ENCODE measurements at places on chromosomes 3 and 15. TPM values are rescaled to one million over a fixed set of nuclear protein-coding genes. Genes with fewer than 3 reads are reported as not detected.

DNA sequence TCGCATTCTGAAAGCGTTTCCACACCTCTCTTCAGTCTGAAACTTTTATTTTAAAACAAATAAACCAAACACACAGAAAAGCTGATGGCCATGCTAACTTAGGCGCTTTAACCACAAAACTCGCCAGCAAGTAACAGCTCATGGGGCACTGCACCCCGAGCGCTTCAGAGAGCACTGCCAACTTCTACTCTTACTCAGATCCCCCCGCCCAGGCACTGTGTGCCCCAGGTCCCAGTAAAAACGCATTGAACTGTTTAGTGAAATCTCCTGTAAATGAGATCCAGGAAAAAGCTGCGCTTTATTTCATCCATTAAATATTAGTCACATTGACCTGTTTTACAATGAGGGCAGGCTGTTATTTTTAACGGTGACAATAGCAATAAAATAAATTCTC, 99.7 kb downstream of the LRIG1 start:
- DNase-seq: no peak

GRCh38 chr3:98504539-98504938, 7.1 kb downstream of the OR5K2 start:
- no peak for DNase-seq

- DNase-seq: no peak
Measured at GRCh38 chr3:196524527-196524926, 9.4 kb upstream of the SMCO1 start.

DNA sequence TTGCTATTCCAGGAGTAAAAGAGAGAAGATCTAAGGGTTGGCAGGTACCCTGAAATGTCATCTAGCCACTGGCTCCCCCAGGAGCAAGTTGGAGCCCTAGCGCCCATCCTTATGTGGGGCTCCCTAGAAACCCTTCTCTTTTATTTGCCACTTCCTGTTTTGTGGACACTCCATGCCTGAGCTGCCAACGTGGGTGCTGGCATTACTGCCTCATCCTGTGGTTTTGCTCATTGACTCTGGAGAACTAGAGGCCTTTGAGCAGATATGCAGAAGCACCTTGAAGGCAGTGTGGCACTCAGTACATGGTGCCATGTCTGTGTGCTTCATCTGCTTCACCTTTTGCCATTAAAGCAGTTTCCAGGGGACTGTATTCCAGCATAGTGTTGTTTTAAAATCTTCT, 8.1 kb downstream of the EDEM1 start:
- DNase-seq: no peak

GRCh38 chr3:87088993-87089841, 98.3 kb upstream of the VGLL3 start:
- no peak for DNase-seq

- DNase-seq: no peak
Measured at GRCh38 chr3:153767601-153768560, 353.3 kb upstream of the ARHGEF26 start.

DNA sequence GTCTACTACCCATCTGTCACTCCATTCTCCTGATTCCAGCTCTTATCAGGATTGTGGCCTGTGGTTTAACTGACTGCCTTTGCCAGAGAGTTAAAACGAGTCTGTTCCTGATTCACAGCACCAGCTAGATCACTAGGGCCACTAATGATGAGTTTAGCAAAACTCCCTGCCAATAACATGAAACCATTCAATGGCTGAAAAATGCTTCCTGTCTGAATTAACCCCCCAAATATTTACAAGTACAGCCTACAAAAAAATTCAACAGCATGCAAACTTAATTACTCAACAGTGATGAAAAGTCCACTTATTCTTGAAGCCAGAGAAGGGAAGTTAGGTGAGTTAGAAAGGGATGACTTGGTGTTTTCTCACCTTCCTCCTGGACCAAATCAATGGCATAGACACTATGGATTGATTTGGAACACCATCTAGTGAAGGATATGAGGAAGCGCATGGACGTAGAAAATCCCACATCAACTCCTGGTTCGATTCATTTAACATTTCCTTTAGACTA, 141.4 kb downstream of the TGFBR2 start:
- DNase-seq: no peak

- DNase-seq: no peak
Measured at GRCh38 chr3:102722317-102722716, 287.5 kb downstream of the ZPLD1 start.

DNA sequence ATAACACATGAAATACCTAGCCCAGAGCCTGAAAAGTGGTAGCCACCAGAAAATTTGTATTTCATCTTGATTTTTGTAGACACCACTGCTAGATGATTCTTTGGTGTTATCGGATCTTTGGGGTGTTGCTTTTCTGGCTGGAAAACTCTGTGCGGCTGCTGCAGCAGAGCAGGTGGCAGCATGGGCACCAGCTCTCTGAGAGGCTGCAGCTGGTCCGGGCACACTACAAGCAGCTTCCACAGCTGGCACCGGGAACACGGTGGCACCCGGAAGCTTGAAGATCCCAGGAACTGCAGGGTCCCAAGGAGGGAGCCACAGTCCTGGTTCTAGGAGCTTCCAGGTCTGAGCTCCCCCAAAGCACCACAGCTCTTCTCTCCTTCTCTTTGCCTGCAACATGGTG, 211.7 kb upstream of the MLF1 start:
- DNase-seq: no peak

The CAMP gene
- total RNA-seq: not detected

The LMOD3 gene
- not detected for total RNA-seq

The COL8A1 gene
- 0.15 TPM for total RNA-seq

The LRRK1 gene
- 1.6 TPM for total RNA-seq

Measured in T-cell (primary cell).